Fibroblast of skin of right quadriceps (primary cell): ENCODE measurements at places on chromosomes 4 and X.

DNA sequence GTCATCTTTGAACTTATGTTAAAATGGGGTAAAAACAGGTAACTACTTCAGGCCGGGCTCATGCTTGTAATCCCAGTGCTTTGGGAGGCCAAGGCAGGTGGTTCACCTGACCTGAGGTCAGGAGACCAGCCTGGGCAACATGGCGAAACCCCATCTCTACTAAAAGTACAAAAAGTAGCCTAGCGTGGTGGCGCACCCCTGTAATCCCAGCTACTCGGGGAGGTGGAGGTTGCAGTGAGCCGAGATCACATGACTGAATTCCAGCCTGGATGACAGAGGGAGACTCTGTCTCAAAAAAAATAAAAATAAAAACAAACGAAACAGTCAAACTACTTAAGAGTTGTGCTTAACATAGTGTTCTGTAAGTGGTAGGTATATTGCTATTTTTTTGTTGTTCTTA, 2.5 kb downstream of the DDX3X start:
- DNase-seq: no peak

DNA sequence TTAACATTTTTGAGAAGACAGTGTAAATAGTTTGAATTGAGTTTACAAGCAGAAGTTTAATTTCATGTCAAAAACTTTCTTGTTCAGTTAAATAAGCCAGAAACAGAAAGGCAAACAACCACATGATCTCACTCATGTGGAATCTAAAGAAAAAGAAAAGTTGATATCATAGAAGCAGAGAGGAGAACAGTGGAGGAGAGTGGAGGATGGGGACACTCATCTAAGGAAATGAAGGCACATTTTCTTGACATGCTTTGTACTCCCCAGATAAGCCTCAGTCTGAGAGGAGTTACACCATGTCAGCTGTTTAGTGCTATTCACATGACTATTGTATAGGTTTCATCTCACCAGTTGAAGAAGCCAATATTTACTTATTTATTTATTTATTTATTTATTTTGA, 13.5 kb downstream of the SNCA start:
- DNase-seq: peak; percentile 20

- DNase-seq: peak; percentile 41
Observed at GRCh38 chr4:136012220-136012619, 1520.1 kb downstream of the PCDH18 start.

DNA sequence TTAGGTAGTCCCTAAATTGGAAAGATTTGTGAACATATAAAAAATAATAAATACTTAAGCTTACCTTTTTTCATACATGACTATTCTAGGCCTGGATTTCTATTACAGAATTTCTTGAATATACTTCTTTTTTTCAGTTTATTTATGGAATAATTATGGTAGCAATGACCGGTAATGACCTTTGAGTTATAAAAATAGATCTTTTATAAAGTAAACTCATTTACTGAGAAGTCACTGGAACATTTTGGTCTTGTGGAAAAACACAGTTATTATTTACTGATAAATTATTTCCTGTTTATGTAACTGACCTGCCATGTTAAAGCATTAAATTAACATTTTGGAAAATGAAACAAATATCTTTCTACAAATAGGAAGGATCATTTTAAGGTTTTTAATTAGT, 80.4 kb upstream of the RASGEF1B start:
- DNase-seq: no peak

- peak; percentile 78 for DNase-seq
Observed at GRCh38 chr4:183960046-183960420, 54.9 kb downstream of the STOX2 start.

DNA sequence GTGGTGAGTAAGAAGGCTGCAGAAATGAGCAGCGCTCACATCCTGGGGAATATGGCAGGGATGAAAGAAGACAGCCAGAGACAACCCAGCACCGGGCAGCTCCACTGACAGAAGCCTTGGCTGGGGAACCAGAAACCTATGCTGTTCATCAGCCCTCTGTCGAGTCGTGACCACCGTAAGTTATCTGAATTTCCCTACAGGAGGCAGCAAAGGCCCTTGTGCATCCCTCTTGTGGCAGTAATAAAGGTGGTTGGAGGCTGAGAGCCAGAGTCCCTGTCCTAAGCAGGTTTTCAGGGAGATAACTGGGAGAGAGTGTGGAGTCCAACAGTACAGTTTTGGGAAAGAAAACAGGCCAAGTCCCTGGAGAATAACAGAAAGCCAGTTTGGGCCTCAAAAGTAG, 194.0 kb upstream of the BOD1L1 start:
- no peak for DNase-seq

- DNase-seq: no peak
Observed at GRCh38 chrX:65532016-65532415, 2.6 kb downstream of the LAS1L start.

GRCh38 chrX:39563178-39563577, 534.6 kb downstream of the BCOR start:
- DNase-seq: no peak

GRCh38 chr4:26073886-26074560, 160.0 kb downstream of the SMIM20 start:
- no peak for DNase-seq

DNA sequence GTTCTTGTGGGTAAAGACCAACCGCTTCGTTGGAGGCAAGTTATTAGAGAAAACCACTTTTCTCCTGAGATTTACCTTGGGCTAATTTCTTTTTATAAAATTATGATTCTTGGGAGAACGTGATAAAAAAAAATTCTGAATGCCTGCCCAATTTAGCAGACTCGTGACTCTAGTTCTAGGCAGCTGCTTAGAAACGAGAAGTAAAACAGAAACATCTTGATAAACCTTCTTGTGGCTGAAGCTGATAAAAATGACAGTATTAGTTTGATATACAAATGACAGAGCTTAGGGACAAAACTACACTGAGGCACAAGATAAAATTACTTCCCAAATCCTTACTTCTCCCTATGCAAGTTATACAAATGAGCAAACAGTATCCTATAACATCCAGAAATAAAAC, 458.9 kb upstream of the TEX13C start:
- no peak for DNase-seq

DNA sequence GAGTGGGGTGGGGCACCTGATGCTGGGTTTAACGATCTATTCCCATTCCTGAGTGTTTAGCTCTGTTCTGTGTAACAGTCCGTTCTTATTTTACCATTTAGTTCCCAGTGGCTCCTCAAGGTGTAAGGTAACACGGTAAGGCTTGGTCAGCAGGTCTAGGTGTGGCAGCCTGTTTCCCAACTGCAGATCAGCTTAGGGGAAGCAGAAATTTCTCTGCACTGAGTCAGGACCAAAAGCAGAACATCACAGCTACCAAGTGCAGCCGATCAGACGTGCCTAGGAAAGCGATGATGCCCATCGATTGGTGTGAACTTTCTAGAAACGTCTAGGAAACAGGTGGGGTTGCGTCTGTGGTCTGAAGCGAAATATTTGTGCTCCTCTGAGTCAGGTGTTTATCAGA, 240.1 kb downstream of the STIM2 start:
- no peak for DNase-seq

DNA sequence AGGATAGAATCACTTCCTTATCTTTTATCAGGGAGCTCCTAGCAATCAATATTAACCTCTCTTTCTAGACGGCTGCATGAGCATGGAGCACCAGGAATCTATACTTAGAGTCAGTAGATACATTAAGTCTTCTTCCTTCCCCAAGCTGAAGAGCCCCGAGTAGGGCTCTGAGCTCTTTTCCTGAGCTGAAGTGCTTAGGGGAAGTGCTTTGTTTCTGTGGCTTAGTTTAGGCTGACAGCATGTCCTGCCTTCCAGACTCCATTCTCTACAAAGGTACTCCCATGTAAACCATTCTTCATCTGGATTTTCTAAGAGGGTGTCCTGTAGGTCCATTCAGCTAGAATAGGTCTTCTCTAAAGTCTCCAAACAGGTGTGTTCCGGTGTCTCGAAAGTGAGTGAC, 127.5 kb upstream of the AFF2 start:
- DNase-seq: no peak

DNA sequence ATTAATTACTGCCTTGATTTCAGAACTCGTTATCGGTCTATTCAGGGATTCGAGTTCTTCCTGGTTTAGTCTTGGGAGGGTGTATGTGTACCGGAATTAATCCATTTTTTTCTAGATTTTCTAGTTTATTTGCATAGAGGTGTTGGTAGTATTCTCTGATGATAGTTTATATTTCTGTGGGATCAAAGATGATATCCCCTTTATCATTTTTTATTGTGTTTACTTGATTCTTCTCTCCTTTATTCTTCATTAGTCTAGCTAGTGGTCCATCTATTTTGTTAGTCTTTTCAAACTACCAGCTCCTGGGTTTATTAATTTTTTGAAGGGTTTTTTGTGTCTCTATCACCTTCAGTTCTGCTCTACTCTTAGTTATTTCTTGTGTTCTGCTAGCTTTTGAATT, 32.1 kb downstream of the CDX4 start:
- DNase-seq: no peak

DNA sequence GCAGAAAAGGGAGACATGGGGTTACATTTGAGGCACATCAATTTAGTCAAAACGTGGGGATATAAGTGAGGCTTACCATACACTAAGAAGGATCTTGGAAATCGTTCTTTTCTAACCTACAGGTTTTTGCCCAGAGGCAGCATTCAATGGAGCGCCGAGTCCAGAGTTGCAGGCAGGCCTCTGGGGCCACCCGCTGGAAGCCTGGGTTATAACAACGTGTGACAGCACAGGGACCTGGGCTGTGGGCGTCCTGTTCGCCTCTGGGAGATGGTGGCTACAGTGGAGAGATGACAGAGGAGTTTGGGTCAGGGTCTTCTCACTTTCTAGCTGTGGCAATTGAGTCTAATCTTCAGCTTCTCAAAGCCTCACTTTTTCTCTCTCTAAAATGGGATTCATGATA, 53.9 kb downstream of the ENPP6 start:
- DNase-seq: peak; percentile 28

DNA sequence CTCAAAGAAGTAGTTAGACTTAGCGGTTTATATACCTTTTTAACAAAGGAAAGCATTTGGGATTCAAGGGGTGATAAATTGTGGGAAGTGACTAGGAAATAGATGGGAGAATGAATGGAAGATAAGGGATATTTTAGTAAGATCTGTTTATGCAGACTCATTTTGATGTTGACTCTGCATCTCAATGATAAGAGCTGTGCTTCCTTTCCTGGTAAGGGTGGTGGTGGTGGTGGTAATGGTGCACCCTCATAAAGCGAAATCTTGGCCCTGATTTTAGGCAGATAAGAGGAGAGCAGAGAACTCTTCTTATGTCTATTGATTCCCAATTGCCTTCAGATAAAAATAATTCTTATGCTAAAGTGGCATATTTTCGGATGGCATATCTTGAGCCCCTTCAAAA, 197.1 kb downstream of the SPRY1 start:
- no peak for DNase-seq

GRCh38 chr4:119858176-119858575, 208.5 kb downstream of the MAD2L1 start:
- DNase-seq: no peak

DNA sequence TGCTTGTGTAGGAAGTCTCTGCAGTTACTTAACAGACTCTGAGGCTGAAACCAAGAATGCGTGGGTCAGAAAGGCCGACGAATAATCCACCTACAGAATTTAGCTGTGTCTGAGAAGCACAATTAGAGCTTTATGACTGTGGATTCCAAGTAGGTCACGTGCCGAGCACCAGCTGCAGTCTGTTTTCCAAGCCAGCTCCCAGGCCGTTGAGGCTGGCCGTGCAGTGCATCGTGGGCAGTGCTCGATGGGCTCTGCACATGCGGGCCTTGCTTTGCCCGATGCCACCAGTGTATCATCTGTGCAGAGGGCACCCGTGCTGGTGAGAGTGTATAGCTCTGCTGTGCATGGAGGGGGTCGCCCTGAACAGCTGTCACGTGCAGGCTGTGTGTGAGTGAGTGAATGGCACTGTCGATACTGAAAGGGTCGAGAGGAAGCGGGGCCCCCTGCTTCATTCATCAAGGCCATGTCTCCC, 67.5 kb upstream of the CLDN34 start:
- peak; percentile 57 for DNase-seq

DNA sequence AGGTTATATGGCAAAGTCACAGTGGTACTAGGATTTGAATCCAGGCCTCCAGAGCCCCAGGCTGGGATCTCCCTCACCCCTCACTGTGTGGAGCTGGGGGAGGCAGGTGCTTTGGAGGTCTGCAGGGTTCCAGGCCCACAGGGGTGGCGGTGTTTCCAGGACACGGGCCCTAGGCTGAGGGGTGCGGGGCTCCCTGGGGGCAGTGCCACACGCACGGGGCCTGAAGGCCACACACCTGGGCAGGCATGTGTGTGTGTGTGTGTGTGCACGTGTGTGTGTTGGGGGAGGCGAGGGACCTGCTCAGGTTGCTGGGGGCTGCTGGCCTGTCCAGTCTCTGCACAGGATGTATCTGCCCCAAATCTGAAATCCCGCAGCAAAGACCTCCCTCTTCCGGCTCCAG, 18.8 kb downstream of the SH3TC1 start:
- no peak for DNase-seq

DNA sequence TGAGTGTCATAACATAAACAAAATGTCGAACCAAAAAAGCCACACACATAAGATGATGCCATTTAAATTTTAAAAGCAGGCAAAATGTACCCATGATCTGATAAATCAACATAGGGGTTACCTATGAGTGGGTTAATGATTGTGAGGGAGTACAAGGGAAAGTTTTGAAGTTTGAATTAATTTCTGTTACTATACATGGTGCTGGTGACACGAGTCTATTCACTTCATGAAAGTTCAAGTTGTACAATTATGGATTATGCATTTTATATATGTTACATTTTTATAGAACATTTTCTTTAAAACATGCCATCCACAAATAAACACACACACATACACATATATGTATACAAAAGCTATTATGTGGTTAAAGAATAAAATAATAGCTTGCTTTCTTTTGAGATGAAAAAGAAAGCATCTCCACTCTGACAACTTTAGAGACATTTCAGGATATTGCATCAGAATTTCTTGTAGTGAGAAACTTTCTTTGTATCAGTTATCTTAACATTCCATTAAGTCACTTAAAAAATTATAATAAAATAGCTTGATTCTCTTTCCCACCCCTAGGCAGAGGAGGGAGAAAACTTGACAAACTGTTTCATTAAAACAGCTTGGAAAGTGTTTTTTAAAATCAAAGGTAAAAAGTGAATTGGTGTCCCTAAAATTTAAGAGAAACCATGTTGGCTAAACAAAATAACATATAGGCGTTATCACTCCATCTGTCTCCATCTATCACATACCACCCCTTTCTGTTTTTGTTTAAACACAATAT, 891.8 kb upstream of the NDST4 start:
- DNase-seq: peak; percentile 43
